Omental fat pad (tissue), 4 donors: ENCODE measurements at places on chromosomes 13 and 19. TPM values are rescaled to one million over a fixed set of nuclear protein-coding genes. Genes with fewer than 3 reads are reported as not detected.

Gene C5AR1
- 42.5 TPM for total RNA-seq

Gene FLT1
- total RNA-seq: 39.2 TPM

Gene KIR2DL1
- total RNA-seq: not detected

DNA sequence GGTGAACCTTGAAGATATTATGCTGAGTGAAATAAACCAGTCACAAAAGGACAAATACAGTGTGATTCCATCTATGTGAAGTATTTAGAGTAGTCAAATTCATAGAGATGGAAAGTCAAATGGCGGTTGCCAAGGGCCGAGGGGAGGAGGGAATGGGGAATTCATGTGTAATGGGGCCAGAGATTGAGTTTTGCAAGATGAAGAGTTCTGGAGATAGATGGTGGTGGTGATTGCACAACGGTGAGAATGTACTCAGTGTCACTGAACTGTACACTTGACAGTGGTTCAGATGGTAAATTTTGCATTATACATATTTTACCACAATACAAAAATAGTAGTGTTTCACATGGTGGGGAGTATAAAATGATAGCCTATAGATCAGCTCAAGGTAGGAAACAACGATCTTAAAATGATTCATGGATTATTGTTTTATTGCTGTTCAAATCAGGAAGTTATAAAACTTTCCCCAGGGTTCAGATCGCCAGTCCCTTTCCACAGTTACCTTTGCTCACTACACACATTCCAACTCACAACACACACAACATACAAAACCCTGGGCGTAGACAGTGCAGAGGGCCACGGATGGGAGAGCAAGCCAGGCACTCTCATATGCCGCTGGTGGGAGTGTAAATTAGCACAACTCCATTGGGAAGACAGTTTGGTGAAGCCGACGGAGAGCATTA, 219.9 kb downstream of the ZIC5 start:
- no peak for DNase-seq

DNA sequence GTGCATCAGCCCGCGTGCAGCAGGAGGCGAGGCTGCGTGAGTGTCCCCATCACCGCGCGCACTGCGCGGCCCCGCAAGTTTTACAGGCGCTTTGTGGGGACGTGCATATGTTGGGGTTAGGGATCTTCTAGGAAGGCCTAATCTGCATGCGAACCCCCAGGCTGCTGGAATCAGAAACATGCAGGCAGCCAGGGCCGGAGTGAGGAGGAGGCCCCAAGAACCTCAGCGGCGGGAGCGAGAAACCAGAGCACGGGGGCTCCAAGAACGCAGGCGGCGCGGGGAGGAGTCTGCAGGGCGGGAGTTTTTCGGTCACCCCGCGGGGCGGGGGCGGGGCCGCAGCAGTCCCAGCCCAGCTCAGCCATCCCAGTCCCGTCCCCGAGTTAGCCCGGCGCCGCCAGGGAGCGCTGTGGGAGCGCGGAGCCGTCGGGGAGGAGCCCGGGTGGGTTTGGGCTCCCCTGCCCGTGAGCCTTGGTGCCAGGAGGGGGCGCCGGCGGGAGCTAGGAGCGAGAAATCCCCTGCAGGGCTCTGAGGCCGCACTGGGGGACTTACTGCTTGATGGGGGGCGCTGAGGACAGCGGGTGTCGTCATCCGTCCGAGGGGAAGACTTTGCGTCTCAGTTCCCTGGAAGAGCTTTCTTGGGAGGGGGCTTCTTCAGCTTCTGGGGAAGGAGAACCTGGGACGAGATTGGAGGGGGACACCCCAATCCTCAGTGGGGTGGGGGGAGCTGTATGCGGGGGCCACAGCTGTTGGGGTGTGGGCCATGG, 933 bp upstream of the NRTN start:
- peak; percentile 70 for DNase-seq

GRCh38 chr19:23343434-23344010, 51.7 kb downstream of the ZNF91 start:
- no peak for DNase-seq
